ENCODE measurements at places on chromosomes 11 and 22.
A peak's percentile ranks its signal among the peaks of the same experiment; 100 is the strongest.

GRCh38 chr22:38774496-38775166 lies 18.8 kb upstream of the SUN2 start:
- no peak for DNase-seq

DNA sequence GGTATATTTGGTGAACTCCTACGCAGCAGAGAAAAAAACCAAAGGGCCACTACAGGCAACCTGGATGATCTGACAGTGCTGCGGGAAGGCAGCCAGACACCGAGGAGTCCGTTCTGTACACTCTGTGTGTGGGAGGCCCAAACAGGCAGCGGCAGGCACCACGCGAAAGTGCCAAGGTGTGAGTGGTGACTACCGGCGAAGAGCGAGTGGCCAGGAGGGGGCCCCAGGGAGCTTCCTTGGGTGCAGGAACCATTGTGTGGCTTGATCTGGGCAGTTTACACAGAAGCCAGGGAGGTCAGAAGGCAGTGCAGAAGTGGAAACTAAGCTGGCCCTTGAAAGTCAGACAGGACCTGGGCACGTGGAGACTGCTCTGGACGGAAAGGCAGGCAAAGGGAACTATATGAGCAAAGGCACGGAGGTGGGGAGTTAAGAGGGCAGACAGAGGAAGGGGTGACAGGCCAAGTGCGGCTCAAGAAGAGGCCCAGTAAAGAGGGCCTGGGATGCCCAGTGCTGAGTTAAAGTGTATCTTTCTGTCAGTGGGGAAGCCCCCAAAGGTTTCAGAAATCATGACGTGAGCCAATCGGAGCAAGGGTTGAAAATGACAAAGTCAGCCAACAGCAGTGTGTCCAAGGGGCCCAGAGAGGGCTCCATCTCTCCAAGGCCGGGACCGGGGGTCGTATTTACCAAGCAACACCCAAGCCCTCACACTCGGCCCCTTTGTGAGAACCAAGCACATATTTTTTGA lies 10.6 kb downstream of the TMEM184B start:
- no peak for DNase-seq

- DNase-seq: no peak
These were observed 74.4 kb downstream of the WNT11 start for GRCh38 chr11:76131671-76132631.

- no peak for DNase-seq
These were observed 34.7 kb upstream of the RFPL3 start for GRCh38 chr22:32322986-32323385.

GRCh38 chr22:30023099-30023660 lies 57.1 kb upstream of the HORMAD2 start:
- no peak for DNase-seq

DNA sequence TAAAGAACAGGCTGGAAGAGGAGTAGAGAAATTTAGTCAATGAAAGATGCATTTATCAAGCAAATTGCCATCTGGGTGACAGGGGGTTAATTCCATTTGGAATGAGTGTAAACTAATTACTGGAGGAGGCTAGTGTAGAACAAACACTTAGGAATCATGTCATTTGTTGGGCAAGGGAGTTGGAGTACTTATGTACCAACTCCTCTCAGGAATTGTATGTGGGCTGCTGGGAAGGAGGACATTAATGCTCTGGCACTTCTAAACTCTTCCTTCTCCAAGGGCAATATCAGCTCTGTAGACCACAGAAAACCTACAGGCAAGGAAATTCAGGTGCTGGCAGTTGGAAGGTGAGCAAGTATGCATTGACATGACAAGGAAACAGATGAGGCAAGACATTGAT lies 141.0 kb downstream of the MSANTD4 start:
- DNase-seq: no peak

- DNase-seq: no peak
These were observed 37.4 kb upstream of the PRODH start for GRCh38 chr22:18973264-18974031.

DNA sequence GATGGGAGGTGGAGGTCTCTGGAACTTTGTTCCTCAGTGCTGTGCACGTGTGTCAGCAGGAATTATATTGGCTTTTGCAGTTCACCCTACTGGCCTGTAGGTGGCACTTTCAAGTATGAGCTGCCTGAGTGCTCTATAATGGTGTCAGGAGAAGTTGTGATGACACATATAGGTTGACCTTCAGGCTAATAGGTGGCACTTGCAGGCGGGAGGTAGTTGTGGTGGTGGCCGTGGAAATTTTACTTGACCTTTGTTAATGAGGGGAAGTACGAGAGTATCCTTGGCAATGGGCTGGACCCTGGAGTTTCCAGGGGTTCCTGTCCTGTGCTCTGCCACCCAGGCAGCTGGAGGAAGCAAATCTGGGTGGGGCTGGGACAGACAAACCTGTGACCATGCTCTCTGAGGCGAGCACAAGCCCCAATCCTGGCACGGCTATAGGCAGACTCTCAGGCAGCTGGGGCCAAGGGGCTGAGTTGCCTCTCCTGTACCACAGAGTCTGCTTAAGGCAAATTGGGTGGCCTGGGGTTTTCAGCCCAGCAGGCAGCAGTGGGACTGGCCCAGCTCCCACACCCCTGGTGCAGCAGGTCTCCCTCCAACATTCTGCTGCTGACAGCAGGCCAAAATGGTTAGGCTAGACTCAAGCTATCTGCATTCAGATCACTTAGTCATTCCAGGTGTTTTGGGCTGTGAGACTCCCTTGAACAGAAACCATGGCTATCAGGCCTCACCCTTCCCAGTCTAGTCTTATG lies 147.5 kb upstream of the CTSC start:
- peak; percentile 31 for DNase-seq

DNA sequence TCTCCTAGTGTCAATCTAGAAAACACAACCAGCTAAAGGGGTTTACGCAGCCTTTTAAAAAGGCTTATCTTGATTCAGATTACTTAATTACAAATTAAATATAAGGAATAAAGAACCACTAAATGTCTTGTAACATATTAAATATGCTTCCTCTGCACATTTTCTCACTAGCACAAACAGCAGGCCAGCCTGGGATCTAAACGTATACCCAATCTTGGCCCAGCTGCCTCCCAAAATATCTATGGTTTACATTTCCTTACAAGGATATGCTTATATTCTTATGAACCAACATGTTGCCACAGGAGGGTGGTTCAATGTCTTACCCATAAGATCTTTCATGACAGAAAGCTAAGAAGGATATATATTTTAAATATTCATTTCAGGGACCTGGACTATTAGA lies 7.7 kb downstream of the LGR4 start:
- no peak for DNase-seq

GRCh38 chr11:103279821-103280220 lies 170.6 kb downstream of the DYNC2H1 start:
- DNase-seq: no peak

- peak; percentile 39 for DNase-seq
These were observed 8.7 kb downstream of the PTH start for GRCh38 chr11:13486926-13487660.

GRCh38 chr22:29254286-29254660 lies 13.5 kb downstream of the RHBDD3 start:
- DNase-seq: no peak

DNA sequence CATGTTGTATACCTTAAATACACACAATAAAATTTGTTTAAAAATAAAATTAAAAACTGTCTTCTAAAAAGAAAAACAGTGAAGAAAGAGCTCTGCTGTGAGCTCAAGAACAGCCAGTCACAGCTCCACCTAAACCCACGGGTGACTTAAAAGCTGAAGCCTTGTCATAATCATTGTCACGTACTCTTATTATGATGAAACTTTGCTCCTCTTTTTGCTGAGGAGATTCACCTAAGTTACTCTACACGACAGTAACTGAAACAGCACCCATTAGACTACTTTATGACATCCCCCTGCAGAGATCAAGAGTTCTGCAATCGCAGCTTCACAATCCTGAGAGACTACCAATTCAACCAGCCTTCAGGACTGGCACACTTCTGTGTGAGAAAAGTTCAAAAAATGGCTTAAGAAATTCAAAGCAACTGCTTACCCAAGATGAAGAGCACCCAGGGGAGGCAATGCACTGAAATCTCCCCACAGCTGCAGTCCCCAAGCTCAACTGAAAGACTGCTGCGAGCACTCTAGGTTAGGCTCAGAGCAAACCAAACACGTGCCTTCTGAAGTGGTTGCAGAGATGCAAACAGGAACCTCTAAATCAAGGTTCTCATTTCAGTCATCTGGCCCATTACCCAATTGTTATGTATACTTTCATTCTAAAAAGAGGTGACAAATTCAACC lies at the start of gene JAML:
Gene JAML (minus strand): TSS at position 501 of the 678 bp plus-strand sequence. CDS start 10,145 bp downstream, outside the sequence.
- DNase-seq: no peak

DNA sequence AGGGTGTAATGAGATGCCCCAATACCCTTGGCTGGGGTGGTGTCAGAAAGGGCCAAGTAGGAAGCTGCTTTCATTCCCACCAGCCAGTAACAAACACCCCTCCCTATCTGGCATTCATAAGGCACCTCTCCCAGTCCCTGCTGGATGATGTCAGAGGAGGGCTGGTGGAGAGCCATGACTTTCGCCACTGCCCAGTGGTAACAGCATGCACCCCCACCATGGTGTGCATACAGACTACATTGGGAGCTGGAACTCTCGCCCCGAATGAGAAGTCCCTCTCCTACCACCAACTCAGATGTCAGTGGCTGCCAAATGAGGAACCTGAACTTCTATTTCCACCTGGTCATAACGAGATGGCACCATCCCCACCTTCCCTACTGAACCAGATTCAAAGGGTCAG lies 73.3 kb downstream of the SGSM3 start:
- DNase-seq: no peak

GRCh38 chr11:5931061-5931460 lies 11.0 kb upstream of the OR56A3 start:
- no peak for DNase-seq

GRCh38 chr11:35820614-35821013 lies 123.2 kb upstream of the LDLRAD3 start:
- no peak for DNase-seq

DNA sequence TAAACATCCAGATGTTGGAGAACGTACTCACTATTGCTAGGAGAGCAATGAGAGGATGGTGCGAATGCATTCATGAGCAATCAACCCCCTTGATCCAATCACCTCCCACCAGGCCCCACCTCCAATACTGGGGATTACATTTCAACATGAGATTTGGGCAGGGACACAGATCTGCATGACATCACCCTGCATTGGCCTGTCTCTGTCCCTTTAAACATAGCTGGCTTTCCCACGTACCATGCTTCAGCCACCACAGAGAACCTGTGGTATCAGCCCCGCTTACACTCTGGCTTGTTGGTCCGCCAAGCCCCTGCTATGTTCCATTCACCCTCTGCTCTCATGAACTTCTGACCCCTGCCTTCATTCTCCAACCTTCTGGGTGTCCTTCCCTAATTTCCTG lies 157.5 kb upstream of the E2F8 start:
- no peak for DNase-seq

DNA sequence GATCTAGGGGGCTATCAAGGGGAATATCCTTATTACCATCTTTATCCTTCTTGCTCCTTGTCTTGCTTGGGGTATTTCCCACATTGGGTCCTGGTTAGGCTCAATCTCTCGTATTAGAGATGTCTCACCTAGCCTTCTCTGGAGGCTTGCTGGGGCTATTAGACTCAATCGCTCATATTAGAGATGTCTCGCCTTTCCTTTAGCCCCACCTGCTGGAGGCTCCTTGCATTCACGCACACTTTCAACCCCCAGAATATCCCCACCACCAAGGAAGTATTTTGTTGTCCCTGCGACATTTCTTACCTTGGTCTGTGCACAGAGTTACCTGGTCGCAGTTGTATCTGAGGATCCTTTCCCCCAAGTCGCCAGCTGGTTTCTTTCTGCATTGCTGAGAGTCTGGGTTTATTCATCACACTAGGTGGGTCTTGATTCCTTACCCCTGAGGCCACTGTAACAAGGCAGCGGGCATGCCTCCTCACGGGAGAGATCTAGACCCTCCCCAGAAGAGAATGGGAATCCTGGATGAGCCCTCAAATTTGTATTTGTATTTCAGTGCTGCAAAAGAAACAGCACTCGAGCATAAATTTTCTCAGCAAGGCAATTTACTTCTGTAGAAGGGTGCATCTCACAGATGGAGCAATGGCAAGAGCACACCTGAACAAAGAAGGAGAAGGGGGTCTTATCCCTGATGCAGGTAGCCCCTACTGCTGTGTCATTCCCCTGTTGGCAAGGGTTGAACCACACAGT lies 15.9 kb upstream of the HYLS1 start:
- peak; percentile 66 for DNase-seq

DNA sequence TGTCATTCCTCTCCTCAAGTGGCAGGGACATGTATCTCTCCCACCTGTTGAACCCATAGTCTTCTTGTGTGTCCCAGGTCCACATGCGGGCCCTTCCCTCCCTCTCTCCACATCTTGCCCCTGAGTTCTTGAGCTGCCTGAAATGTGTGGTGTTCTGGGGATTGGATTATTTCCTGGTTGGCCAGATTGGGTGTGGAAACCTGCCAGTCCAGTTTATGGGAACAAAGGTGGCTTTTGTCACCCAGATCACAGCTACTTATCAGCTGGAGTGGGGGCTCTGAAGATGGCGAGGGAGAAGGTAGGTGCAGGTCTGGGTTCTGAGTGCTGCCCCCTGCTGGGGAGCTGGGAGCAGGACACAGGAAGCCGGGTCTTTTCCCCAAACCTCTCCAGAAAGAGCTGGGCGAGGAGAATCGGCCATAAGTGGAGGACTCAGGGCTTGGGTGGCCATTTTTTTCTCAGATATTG lies 14.2 kb downstream of the DTX4 start:
- peak; percentile 44 for DNase-seq

DNA sequence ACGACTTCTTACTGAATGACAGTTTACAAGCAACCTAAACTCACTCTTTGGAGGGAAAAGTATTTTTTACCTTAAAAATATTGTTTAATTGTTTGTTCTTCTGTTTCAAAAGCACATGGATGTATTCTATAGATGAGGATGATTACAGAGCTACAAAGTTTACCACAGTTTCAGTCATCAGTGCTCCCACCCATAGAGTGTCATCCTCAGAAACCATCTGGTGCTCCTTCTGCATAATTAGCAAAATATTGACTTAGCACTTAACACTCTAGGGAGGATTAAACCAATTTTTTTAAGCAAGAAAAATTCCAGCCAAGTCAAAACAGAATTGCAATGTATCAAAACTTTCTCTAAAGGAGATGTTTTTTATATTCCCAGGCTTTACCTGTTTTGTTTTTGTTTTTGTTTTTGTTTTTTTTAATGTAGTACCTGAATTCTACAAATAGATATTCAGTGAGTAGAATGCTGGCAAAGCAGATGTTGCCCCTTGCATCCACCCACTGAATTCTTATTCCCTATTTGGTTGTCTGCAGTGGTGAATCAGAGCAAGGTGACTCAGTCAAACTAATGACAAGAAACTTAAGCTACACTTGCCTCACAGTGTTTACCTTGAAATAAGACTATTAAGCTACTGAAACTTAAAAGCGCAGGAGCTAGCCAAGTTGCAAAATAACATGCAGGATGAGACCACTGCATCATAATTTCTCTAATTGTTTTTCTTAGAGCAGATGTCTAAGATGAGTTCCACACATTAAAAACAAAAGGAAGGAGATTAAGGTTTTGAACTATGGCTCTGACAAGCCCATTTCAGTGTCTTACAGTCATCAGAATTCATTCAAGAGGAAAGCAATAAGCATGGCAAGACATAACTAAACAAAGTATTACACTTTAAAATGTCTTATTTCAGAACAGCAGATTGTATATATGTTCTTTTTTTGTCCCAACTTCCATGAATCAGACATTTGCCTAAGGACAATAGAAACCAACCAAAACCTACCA lies 155.1 kb upstream of the SOX6 start:
- DNase-seq: no peak

All from nephron progenitor cell (in vitro differentiated cells).